Dermis blood vessel endothelial cell (primary cell): ENCODE measurements at places on chromosomes 1 and 21. TPM values are rescaled to one million over a fixed set of nuclear protein-coding genes. Genes with fewer than 3 reads are reported as not detected.
A peak's percentile ranks its signal among the peaks of the same experiment; 100 is the strongest.

Gene IL6R
- total RNA-seq = 23.3 and 25.2 TPM in 2 replicates

Gene SIM2
- under 0.01 and 0.05 TPM in 2 replicates for total RNA-seq

Gene HNRNPCL2
- total RNA-seq = not detected in 2 replicates

Gene EFHD2
- 54.1 and 66.8 TPM in 2 replicates for total RNA-seq

Gene ANKRD65
- 0.28 and 0.51 TPM in 2 replicates for total RNA-seq

Gene DMAP1
- 13.0 and 16.5 TPM in 2 replicates for total RNA-seq

Gene RNU1-3
- under 0.01 TPM in 2 replicates for total RNA-seq

Gene RUSC1
- 13.8 and 22.2 TPM in 2 replicates for total RNA-seq

Gene TAL1
- total RNA-seq = 61.1 and 84.5 TPM in 2 replicates

Gene LAPTM5
- 23.1 and 39.9 TPM in 2 replicates for total RNA-seq

GRCh38 chr1:172269644-172270043 is 150.8 kb upstream of the C1orf105 start:
- DNase-seq = no peak

DNA sequence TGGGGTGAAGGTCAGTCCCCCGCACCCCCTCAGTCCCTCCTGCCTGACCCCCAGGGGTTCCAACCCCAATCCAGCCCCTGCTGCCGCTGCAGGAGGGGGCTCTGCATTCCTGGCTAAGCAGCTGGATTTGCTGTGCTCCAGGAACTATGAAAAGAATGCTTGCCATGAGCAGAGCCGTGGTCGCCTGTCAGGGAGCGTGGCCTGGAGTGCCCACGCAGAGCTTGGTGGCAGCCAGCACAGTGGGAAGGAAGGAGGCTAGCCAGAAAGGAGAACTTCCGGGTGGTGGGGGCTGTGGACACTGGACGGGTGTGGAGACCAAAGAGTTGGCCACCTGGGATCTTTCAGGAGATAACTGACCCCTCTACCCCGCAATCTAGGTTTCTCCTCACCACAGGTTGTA is 5.6 kb downstream of the COL8A2 start:
- no peak for DNase-seq

- DNase-seq = peak; percentile 54
These were observed 441 bp downstream of the YARS1 start for GRCh38 chr1:32816676-32817158.

DNA sequence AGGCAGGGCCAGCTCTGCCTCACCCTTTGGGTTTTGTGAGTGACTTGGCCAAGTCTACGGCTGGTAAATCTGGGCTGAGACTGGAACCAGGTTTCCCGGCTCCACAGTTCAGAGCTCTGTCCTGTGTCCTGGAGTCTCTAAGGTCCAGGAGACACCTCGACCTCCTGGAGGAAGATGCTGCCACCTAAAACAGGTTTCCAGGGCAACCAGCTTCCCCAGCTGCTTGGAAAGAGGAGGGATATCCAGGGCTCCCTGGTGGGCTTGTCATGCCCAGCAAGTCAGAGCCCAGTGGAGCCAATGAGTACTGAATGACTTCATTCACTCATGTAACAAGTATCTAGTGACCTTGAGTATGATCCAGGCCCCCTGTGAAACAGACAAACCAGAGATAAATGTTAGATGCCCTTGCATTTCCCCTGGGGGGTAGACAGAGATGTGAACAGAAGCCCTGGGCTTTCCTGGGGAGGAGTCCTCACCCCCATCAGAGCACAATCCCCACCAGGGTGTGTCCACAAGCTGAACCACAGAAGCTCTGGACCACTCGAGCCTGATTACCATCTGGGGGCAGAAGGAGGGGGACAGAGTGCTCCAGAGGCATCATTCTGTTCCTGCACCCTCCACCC is 181.2 kb upstream of the RAB4A start:
- DNase-seq = no peak

- DNase-seq = no peak
These were observed 23.1 kb downstream of the TP73 start for GRCh38 chr1:3675436-3675835.

GRCh38 chr1:15153184-15153841 is at the start of gene TMEM51:
Gene TMEM51 (plus strand): TSS chr1:15153747. CDS start chr1:15215088, 61,341 bp downstream.
- DNase-seq = peak; percentile 82

DNA sequence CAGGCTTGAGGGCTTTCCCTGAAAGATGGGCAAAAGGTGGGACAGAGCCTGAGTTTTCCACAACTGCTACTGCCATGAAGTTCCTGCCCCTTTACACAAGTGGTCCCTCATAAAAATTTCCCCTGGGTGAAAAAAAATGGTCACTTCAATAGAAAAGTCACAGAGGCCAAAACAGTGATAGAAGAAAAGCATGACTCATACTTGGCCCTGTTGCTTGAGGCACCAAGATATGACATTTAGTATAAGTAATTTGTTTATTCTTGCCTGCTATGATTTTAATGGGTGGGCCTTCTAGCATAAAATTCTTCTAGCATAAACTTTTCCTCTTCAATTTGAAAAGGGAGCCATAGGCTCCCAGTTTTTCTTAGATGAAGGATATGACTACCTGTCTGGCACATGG is 280.2 kb downstream of the DPYD start:
- DNase-seq = no peak

- peak; percentile 61 for DNase-seq
These were observed 13.7 kb downstream of the FGR start for GRCh38 chr1:27621051-27621920.

- DNase-seq = no peak
These were observed 5.5 kb upstream of the VPS45 start for GRCh38 chr1:150062113-150062512.

DNA sequence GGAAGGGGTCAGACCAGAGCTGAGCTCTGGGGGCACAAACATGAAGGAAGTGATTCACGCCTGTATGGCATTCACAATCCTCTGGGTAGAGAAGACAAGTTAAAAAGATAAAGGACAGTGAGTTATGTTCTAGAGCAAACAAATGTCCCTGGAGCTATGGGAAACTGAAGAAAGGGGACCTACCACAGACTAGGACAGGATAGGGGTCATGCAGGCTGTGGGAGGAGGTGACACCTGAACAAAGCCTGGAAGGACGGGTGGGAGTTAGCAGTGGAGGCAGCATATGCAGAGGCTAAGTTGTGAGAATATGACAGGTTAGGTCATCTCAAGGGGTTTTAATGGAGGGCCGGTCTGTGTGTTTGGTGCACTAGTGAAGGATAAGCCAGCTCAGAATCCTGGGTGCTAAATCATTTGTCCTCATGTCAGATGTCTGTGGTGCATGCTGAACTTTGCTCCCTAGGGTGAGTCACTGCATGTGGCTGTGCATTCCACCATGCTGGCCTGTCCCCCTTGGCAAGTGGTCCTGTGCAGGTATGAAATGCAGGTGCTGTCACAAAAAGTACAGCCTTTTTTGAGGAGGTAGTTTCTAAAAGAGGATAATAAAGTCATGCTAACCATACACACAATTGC is 28.5 kb downstream of the TNN start:
- no peak for DNase-seq

GRCh38 chr1:209797978-209798639 is 7.8 kb downstream of the IRF6 start:
- DNase-seq = no peak

- DNase-seq = no peak
These were observed 62.5 kb upstream of the EFHD2 start for GRCh38 chr1:15347182-15347581.

GRCh38 chr1:232278925-232279324 is 351.0 kb downstream of the SIPA1L2 start:
- no peak for DNase-seq

DNA sequence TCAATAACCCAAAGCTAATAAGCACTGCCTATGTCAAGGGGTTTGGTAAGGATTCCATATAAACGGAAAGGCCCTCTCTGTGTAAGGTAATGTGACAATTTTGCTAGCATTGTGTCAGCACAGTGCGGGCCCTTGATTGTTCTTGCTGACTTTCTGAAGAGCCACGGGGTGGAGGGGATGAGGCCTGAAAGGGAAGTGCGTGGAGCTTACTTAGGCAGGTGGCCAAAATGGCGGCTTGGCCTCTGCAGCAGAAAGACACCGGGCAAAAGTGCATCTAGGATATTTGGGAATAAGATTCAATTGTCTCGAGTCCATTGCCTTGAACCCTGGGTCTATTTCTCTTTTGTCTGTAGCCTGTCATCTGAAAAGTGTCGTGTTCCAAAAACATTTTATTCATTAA is 114.3 kb downstream of the TGFB2 start:
- DNase-seq = peak; percentile 87

DNA sequence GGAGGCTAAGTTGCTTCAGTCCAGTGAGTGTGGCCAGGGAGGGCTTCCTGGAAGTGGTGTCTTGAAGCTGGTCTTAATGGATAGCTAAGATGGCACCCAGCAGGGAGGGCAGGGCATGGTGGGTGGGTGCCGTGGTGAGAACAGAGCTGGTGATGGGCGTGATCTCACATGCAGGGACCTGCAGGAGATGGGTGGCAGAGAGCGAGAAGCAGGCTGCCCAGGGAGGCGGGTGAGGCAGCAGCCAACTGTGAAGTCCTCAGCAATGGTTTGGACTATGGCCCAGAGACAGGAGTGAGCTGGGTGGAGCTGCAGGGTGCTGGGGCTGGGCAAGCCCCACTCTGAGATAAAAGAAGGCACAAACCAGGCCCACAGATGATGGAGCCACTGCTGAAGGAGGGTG is 50.7 kb downstream of the UMODL1 start:
- no peak for DNase-seq

- DNase-seq = no peak
These were observed 33.8 kb downstream of the THAP3 start for GRCh38 chr1:6658359-6659060.

DNA sequence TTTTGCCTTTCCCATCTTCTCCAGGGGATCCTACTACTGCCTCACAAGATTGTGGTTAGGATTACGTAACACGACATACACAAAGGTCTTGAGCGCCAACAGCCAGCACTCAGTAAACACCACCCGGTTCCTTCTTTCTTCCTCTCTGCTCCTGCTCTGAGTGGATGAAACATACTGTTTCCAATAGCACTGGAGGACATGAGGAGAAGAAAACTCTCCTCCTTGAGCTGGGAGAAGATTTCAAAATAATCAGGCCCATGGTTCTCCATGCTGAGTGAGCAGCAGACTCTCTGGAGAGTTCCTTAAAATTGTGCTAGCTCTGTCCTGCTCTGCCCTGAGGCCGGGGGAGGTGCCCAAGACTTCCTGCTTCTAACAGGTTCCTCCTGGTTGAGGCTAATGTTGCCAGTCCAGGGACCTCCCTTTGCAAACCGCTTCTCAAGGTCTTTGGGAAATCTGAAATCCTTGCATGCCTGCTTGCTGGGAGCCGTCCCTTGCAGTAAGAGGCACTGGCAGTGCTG is 29.4 kb upstream of the MX1 start:
- DNase-seq = no peak

GRCh38 chr1:70204600-70204999 is 779 bp downstream of the LRRC40 start:
- DNase-seq = peak; percentile 17

DNA sequence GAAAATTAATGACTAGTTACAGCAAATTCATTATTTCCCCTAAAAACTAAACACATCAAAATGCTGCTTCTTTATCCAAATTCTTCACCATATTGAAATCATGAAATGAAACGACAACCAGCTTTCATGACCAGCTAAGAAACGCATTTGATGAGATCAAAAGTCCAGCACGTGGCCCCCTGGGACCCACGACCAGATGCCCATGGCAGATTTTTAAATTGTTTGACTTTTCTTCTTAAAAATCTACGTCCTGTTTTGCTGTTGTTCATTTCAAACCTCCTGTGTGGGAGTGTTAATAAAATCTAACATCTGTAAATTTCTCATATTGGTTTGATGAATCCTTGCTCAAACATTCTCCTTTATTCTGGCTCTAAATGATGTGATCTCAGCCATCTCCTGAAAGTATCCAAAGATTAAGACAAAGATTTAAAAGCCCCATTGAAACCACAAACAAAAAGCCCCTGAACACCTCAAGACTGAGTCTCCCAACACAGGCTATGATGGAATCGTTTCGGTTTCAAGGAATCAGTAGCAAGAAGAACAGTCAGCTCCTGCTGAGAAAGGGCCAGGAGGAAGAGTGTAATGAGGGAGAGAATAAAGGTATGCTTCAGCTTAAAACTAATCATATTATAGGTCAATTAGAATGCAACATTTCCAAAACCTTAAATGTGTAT is 523.6 kb downstream of the SMYD3 start:
- no peak for DNase-seq

DNA sequence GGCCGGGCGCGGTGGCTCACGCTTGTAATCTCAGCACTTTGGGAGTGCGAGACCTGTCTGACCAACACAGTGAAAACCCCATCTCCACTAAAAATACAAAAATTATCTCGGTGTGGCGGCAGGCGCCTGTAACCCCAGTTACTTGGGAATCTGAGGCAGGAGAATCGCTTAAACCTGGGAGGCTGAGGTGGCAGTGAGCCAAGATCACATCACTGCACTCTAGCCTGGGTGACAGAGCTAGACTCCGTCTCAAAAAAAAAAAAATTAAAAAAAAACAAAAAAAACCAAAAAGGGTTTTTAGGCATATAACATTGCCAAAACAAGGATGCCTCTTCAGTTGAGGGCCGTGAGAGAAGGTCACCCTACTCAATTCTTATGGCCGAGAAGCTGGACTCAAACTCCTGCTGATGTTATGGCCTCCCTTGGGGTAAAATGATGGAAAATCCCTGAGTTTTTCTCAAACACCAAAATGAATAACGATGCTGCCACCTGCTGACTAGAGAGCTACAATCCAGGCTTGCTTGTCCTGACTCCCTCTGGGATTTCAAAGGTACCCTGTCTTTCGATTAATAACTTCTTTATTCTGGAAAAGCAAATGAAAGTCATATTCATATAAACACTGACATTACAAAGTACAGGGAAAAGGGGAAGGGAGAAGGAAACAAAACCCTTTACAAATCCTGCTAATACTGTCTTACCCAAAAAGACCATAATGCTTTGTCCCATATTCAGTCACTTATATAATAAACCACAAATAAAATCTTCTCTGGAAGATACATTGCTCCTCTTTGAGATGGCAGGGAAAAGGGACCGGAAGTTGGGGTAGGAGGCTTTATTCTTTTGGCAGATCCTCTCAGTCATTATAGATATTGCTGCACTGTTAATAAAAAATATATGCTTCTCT is 10.7 kb downstream of the RAB42 start:
- DNase-seq = peak; percentile 88

GRCh38 chr1:85196358-85196757 is 4.5 kb downstream of the SYDE2 start:
- DNase-seq = no peak

GRCh38 chr1:119001181-119002027 is 13.3 kb upstream of the TBX15 start:
- DNase-seq = no peak

DNA sequence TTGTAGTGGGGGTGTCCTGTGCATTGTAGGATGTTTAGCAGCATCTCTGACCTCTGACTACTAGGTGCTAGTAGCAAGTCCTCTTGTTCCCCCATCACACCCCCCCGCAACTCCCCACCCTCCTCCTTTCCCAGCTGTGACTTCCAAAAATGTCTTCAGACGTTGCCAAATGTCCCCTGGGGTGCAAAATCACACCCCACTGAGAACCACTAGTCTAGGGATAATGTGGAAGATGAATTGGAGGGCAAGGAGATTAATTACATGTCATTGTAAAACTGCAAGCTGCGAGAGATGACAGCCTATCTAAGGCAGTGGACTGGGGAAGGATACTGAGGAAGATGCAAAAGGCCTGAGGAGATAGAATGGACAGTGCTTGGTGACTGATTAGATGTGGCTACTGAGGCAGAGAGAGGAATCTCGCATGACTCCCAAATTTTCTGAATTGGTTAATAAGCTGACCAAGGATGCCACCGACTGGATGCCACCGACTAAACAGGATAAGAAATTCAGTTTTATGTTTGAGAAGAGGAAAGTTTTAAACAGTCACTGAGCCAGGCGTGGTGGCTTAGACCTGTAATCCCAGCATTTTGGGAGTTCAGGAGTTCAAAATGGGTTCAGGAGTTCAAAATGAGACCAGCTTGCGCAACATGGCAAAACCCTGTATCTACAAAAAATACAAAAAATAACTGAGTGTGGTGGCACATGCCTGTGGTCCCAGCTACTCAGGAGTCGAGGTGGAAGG is 3.1 kb upstream of the JAK1 start:
- DNase-seq = no peak
